ENCODE measurements at places on chromosomes 1 and 21.

GRCh38 chr1:53731779-53732305 is 7.1 kb downstream of the GLIS1 start:
- DNase-seq = no peak

- no peak for DNase-seq
Measured at GRCh38 chr1:192682335-192682734, 46.4 kb downstream of the RGS13 start.

DNA sequence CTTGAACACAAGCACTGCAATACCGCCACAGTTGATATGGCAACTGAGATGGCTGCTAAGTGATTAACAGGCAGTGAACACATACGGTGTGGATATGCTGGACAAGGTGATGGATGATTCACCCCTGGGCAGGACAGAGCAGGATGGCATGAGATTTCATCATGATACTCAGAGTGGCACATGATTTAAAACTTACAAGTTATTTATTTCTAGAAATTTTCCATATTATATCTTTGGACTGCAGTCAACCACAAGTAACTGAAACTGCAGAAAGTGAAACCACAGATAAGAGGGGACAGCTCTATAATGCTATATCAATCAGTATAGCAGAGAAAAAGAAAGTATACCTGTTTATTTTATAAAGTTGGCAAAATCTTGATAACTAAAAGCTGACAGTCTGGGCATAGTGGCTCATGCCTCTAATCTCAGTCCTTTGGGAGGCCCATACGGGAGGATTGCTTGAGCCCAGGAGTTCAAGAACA is 47.9 kb downstream of the PHACTR4 start:
- no peak for DNase-seq

DNA sequence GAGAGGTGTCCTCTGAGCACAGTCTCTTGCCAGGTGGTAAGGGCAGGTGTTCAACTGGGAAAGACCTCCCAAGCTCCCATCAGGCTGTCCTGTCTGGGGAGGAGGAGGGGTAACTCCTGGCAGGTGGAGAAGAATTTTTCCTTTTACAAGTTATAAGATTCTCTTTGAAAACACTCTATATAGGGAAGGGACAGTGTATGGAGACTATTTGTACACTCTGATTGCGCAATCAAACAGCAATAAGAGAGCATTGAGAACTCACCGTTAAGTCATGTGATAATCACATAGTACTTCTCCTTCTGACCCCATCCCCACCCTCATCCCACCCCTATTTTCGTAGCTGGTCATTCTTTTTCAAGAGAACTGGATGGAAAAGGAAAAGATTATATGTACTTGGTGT is 179.3 kb upstream of the ZNF644 start:
- no peak for DNase-seq

DNA sequence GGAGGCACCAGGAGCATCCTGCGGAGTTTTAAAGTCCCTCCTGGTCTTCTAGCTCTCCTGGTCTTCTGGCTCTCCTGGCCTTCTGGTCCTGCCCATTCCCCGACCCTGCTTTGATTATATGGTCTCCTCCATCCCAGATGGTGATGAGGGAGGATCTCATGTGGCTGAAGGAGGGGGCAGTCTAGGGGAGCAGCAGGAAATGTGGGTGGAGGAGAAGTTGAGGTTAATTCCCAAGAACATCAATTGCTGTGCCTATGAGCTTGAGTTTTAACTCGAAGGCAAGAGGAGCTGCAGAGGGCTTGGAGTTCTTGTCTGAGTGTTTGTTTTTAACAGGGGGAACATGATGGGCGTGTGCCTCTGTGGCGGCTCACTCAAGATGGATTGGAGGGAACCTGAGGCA is 408.8 kb downstream of the MATN1 start:
- DNase-seq = no peak

DNA sequence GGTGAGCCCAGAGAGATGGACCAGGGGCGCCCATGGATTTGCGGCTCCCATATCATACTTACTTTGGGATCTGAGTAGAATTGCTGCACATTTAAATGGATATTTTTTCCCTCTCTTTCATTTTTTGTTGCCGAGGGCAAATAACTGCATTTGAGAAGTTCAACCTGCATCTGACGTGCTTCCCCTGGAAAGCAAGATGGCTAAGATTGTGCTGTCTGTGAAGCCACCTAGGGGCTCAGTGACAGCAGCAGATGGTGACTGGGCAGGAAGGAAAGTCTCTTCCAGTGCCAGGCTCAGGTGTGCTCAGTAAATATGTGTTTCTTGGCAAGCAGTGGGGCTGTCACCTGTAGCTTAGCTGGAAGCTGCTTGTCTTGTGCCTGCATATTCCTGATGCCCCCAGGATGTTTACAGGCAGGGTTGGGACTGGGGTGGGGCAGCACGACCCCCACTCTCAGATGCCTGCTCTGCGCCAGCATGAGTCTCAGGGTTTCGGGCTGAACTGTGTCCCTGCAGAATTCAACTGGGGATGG is 59.8 kb upstream of the ETV3 start:
- no peak for DNase-seq

- no peak for DNase-seq
Measured at GRCh38 chr1:38502758-38503157, 356.8 kb downstream of the RRAGC start.

- peak; percentile 75 for DNase-seq
Measured at GRCh38 chr1:234842726-234843641, 233.0 kb upstream of the IRF2BP2 start.

DNA sequence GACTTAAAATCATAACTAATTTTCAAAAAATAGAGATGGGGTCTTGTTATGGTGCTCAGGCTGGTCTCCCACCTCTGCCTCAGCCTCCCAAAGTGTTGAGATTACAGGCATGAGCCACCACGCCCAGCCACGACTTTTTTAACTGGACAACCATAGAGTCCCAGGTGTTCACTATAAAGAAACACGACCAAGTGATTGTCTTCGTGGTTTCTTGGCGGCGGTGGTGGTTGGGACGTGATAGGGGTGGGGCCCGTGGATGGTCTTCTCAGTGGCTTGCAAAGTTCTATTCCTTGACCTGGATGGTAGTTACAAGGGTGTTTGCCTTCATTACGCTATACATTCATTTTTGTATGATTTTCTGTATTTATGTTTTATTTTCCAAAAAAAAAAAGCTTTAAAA is 34.6 kb upstream of the COX20 start:
- DNase-seq = no peak

GRCh38 chr21:45317398-45318145 is 29.9 kb upstream of the POFUT2 start:
- DNase-seq = no peak

DNA sequence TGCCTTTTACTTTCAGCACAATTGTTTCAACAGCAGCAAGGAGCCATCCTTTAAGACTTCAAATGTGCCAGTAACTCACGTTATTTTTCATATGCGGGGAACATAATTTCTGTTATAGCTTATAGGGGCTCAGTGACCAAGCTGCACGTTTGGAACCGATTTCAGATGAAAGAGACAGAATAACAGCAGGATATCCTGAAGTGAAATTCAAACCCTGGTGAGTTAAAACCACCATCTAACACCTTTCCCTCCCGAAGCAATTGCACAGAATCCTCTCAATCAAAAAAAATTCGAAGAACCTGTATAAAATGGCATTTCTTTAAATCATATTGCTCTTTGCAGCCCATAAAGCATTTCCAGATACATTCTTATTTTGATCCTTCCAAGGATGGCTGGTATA is 6.9 kb downstream of the SMYD2 start:
- DNase-seq = no peak

GRCh38 chr1:185816460-185816859 is 82.3 kb downstream of the HMCN1 start:
- no peak for DNase-seq

DNA sequence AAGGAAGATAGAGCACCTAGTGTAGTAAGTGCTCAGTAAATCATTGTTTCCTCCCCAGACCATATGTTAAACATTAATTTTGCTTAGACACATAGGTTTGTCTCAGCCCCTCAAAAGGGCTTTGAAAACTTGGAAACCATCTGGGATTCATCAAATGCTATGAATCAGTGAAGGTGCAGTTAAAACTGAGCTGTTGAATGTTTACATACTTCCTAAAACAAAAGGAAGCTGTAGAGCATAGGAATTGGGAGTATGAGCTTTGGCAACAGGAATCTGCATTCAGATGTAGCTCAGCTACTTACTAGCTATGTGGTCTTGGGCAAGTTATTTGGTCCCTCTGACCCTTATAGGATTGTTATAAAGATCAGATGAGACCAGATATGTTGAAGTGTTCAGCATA is 18.7 kb upstream of the PODN start:
- DNase-seq = no peak

GRCh38 chr1:58989845-58990244 is 206.0 kb upstream of the JUN start:
- no peak for DNase-seq

DNA sequence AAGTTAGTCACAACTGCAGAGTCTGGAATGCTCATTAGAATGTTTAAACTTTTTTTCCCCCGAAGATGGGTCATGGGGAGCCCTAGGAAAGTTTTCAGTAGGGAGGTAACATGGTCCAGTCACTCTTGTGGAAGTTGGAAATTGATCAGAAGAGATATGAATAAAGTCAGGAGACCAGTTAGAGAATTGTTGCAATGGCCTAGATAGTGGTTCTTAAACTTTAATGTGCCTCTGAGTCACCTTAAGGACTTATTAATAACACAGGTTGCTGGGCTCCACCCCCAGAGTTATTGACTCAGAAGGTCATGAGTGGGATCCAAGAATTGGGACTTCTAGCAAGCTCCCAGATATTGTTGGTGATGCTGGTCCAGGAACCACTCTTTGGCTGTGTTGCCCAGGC is 3.2 kb upstream of the TFAP2E start:
- no peak for DNase-seq

GRCh38 chr1:12339396-12339795 is 109.6 kb downstream of the VPS13D start:
- DNase-seq = no peak

DNA sequence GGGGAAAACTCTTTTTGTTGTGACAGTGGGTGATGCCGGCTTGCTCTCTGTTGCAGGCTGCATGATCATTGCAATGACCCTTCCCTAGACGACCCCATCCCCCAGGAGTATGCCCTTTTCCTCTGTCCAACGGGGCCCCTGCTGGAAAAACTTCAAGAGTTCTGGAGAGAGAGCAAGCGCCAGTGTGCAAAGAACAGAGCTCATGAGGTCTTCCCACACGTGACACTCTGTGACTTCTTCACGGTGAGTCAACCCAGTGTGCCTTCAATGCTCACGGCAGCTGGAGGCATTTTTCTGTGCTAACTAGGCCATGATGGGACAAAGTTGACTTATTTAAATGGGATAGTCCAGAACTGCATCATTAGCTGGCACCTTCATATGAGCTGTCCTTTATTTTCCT is 5.7 kb downstream of the UBASH3A start:
- DNase-seq = no peak

DNA sequence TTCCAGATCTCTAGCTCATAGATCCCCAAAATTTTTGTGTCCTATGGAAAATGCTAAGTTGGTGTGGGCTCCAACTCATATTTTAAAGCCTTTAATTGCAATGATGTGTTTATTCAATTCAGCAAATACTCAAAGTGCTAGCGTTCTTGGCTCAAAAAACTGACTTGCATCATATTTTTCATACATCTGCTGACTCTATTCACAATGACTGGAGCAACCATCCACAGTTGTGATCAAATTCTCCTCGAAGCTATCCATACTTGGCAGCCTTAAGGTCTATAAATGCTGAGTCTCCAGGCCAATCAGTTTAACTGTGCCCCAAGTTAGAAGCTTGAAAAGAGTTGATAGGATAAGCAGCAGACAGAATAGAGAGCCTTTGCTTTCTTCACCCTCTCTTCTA is 2.9 kb upstream of the ATP1A1 start:
- DNase-seq = no peak

DNA sequence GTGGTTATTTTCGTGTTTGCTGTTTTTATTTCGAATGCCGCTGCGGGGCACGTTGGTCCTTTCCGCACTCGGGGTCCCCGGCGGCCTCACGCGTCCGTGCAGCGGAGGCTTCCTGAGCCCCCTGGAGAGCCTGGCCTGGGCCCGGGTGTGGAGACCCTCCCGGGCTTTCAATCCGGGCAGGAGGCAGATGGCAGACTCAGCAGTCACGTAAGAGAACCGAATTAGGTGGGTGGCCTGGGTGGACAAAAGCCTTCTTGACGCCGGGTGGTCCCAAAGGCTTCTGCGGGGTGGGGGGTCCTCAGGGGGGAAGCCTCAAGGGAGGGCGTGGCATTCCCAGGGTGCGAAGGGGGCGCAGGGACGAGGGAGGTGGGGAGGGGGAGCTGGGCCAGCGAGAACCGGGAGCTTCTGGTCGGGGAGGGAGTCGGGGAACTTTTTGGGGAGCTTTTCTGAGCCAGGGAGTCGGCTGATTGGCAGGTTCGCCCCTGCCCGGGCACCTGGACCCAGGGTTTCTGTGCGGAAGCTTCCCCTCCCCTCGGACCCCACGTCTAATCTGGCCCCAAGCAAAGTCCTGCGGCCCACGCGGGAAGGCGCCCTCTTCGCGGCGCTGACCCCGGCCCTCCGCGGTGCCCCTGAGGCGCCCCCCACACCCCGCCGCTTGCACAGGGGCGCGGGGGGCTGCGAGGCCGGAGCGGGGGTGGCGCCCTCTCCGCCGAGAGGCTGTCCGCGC is 1.3 kb upstream of the HES4 start:
- no peak for DNase-seq

DNA sequence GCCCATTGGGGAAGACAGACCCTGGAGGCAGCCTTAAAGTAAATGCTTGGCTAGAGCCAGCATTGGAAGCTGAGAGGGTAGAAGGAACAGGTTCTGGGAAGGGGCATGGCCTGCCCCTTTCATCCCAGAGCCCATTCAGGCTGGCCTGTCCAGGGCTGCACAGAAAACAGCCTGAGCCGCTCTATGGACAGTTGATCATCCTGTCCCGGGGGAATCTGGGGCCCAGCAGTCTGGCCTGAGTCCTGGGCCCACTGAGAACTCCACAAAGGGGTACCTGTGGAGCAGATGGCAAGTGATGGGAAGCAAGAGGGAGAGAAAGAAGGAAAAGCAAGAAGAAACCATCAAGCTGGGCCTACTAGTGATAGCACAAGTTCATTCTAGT is 13.2 kb downstream of the TMEM81 start:
- no peak for DNase-seq

DNA sequence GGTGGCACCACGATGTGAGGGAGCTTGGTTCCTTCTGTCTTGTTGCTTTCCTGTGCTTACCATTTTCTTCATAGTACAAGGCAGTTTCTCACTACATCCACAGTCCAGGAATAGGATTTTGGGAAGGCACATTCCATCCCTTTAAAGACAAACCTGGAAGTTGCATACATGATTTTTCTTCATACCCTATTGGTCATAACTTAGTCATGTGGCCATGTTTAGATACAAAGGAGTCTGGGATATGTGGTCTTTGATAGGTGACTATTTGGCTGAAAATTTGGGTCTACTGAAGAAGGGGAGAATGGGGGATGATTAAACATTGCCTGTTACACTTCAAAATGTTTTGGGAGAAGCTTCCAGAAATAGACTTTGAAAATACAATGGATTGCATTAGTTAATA is 7.0 kb downstream of the DYRK1A start:
- no peak for DNase-seq

GRCh38 chr1:211825980-211826379 is 4.6 kb downstream of the LPGAT1 start:
- no peak for DNase-seq

DNA sequence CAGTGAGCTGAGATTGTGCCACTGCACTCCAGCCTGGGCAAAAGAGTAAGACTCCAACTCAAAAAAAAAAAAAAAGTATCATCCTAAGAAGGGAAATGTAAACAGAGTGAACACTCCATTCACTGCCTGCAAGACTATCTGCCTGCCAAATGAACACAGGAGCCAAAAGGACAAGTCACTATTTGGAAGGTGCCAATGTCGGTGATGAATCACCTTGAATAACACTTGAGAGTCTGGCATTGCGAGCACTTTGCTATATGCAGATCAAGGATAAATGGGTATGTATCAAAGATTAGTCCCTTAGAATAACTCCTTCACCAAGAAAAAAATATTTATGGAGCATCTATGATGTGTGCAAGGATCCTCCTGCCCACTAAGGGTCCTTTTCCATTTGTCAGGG is 6.6 kb downstream of the UBR4 start:
- no peak for DNase-seq

Measured in activated T-cell treated with anti-CD3 and anti-CD28 coated beads for 24 hours (primary cell).